Stimulated activated CD4-positive, alpha-beta T cell treated with anti-CD3 and anti-CD28 coated beads, Interleukin-12 subunit alpha, Interleukin-12 subunit beta, amount 100 ng/mL, for 48 hours (primary cell): ENCODE measurements at places on chromosomes 2 and 18.

DNA sequence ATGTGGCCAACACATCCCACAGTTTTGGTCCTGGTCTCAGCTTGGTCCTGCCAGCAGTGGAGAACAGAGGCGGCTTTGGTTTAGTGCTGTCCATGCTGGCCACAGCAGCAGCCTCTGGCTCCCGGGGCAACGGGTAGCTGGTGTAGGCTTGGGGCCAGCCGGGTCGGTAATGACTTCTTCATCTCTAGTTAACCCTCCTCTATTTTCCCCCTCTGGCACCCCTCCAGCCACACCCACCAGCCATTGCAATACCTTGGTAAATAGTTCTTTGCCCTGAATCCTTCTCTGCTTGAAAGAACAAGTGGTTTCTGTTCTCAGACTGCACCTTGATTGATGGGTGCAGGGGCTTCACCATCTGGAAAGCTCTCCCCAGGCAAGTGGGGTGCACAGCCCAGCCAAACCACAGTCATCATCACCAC, 31.7 kb upstream of the ZNF396 start:
- no peak for DNase-seq

GRCh38 chr2:128752691-128753263, 434.1 kb upstream of the HS6ST1 start:
- no peak for DNase-seq

DNA sequence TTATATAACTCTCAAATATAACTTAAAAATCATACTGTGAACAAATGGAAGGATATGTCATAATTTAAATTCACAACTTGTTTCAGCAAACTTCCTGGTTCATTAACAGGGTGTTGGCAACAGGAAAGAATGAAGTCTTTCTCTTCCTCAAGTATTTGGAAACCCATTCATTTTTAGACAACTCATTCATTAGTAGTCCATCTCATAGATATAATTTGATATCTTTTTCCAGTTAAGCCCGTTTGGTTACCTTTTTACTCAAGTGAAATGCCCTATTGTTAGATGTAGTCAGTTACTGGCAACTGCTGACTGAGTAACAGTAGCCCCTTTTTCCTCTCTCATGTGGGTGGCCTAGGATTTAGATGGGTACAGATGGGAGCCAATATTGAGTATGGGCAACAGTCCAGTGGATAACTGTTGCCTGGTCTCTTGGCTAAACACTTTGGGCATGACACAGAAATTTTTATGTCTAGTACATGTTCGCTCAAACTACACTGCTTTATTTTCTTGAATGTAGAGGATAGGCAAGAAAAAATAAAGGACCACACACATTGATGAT, 4.6 kb upstream of the UGP2 start:
- no peak for DNase-seq

DNA sequence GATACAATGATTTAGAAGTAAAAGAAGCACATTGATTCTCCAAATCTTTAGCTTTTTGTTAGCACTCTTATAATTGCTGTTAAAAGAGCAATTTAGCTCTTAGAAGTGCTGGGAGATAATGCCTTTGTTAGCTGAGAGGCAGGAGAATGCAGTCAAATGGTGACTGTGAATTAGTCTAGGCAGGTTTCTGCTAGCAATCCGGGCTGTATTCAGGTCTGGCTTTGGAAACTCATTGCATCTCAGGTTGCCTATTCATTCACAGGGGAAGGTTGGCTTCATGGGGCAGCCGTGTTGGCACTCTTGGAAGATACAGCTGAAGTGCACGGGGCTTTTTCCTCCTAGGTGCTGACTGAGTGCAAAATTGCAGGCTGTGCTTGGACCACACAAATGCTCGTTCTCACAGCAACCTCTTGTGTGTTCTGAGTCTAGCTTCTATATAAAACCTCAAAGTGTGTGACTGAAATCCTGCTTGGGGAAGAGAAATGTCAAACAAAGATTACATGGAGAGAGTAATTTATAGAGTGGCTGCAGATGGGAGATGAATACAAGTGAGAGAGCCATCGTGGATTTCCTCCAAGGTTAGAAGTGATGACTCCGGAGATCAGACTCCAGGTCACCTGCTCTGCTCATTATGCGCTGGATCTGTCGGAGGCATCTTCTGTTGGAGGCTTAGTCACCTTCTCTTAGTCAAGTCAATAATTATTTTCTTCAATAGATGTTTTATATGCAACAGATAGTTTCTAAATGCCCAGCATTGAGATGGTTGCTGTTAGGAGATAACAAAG, 167.8 kb downstream of the PMAIP1 start:
- DNase-seq = no peak

DNA sequence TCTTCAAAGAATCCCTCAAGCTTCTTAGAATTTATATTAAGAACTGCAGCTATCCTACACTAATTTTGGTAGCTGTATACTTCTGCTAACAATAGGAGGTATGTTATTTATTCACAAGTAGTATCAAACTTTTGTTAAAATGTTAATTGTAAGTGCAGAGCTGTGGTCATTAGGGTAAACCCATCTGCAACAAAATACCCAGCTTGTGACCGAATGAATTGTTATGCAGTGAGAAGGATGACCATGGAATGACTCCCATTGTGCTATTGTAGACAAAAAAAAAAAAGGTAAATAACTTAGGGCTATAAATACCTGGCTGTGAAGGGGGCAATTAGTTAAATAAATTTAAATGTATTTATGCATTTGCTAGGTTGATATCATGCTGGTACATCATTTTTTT, 186.1 kb downstream of the ADCYAP1 start:
- no peak for DNase-seq
